Cortex of kidney (tissue), 1 donor: ENCODE measurements at places on chromosomes 2 and 18.

GRCh38 chr18:53018791-53019190 is 678.8 kb downstream of the DCC start:
- no peak for DNase-seq

- DNase-seq, result no peak
These were observed 30.2 kb downstream of the CABLES1 start for GRCh38 chr18:23165271-23166068.

DNA sequence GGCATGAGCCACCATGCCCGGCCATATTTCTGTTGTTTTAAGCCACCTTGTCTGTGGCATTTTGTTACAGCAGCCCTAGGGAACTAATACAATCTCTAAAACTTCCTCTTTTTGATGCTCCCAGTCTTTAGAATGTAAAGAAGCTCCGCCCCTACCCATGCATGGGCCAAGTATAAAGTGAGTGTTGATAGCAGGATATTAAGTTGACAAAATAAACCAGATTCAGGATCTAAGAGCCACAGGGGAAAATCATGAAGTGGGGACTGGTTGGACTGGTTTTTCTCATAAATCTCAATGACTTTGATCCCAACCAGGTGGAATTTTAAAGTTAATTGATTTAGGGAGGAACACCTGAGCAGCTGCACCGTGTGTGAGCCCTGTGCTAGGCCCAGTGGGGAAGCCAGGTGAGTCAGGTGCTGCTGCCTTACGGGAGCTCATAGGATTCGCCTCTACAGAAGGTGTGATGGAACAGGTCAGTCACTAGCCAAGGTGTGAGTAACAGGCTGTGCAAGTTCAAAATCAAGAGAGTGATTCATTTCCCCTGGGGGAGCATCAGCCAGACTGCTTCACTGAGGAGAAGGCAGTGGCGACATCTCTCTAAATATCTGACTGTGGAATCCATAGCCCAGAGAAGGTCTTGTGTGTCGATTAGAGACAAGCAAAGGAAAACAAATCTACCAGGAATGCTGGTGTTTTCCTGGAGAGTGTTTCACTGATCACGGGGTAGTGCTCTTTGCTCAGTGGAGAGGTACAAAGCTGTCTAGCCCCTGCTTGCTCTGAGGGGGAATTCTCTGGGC is 63.0 kb upstream of the MSH2 start:
- DNase-seq, result no peak

GRCh38 chr18:60134806-60135205 is 235.0 kb downstream of the PMAIP1 start:
- no peak for DNase-seq

- DNase-seq, result no peak
These were observed at the start of gene ATOH8 for GRCh38 chr2:85753525-85754312. TSS of gene ATOH8 (plus strand) at chr2:85753991. CDS start at chr2:85754190, 199 bp downstream.

DNA sequence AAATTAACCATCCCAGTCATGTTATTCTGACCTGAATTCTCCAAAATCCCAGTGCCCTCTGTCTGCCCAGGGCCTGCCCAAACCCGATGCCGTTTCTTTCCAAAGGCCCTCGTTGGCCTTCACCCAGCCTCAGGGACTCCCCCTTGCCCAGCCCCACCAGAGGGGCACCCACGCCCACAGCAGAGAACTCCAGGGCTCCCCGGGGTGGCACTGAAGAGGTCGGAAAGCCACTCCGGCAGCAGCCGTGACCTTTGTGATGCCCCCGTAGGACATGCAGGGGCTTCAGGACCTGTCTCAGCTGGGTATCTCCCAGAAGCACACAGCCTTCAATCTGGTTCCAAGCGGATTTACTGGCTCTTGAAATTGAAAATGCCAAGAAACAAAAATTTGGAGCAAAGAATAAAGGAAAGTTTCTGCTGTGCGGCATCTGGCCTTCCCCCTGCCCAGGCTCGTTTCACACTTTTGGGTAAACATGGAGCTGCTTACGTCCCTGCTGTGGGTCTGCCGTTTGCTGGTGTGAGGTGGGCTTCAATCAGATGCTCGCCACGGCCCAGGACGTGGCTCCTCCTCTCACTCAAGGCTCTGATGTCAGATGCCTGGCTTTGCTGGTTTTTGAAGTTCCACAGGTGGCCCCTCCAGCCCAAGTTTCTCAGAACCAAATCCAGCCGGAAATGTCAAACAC is 101.3 kb downstream of the TPO start:
- DNase-seq, result no peak

GRCh38 chr2:14752295-14752694 is 119.8 kb downstream of the LRATD1 start:
- DNase-seq, result no peak

DNA sequence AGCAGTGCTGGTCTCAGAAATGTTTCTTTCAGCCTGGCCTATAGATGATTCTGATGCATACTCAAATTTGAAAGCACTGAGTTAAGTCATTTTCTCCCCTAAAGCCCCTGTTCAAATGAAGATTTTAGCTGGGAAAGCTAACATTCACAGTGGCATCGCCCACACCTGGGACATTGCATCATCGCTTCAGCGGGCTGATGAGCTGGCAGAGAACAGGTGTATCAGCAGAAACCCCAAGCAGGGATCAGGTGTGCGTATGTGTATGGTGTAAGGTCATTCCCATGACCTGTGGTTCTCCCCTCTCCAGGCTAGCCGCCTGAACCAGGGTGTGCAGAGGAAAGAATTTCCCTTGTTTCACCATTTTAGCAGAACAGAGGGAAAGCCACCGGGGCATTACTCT is 56.3 kb downstream of the EPAS1 start:
- DNase-seq, result no peak

GRCh38 chr2:118169359-118170005 is 81.2 kb downstream of the INSIG2 start:
- no peak for DNase-seq
